Stimulated activated CD8-positive, alpha-beta memory T cell treated with anti-CD3 and anti-CD28 coated beads, Interleukin-2, amount 100 ng/mL, for 1 hour (primary cell): ENCODE measurements at places on chromosomes 12 and 14.

- no peak for DNase-seq
Observed at GRCh38 chr12:132788375-132789098, 26.9 kb upstream of the ANKLE2 start.

DNA sequence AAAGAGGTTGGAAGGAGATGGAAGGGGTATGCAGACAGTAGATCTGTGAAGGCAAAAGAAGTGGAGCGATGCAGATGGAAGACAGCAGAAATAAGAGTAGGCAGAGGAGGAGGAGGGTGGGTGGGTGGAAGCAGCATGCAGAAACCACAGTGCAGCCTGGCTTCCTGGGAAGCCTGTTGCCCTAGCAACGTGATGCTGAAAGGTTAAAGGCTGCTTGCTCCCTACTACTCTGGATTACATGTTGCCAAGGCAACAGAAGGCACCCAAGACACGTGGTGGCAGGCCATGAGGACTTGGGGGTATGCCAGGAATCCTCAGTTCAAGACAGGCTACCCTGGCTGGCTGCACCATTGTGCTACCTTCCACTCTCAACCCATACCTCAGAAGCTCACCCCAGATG, 129.6 kb downstream of the GRIN2B start:
- no peak for DNase-seq

DNA sequence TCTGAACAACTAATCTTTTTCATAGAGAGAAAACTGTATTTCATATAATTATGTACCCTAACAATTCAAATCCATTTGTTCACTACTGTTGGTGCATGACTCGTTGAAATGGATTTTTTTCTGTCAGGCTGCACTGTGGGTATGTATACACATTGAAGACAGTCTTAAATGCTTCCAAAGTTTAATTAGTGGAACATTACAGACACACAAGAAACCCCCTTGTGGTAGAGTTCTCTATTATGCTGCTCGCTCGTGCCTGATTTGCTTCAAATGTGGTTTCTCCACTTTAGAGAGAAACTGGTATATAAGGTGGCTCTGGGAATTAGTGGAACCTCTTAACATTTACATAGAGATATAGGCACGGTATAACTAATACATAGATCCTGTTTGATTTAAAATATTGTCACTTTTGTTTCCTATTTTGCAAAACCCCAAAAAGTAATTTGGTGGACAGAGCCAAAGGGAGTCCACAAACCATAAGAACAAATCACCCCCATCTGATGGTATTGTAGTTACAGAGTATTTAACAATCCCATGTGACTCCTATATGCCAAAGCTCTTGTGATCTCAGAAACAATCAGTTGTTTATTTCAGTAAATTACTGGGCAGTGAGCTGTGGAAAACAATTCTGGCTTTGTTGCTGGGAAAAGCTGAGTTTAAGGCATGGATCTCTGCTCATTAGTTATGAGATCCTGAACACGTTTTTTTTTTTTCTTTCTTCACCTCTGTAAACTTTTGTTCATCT, 159.5 kb downstream of the BRMS1L start:
- DNase-seq: no peak

GRCh38 chr14:55688566-55688965, 108.6 kb downstream of the KTN1 start:
- no peak for DNase-seq

DNA sequence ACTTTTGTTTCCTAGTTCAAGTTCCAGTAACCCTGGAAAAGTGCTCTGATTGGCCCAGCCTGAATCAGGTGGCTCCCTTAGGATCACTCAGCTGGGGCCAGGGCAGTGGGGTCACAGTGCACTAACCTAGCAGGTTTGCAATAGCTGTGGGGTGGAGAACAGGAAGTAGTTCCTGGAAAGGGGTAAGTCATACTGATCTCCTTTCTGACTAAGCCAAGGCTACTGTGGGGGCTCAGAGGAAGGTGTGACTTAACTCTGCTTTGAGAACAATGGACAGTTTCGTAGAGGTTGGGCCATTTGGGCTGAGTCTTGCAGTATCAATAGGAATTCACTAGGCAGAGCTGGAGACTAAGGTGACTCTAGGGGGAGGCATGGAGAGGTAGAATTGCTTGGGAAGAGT, 89.4 kb downstream of the KIF26A start:
- DNase-seq: no peak

- DNase-seq: no peak
Observed at GRCh38 chr14:67207810-67208209, 18.6 kb downstream of the GARIN2 start.

GRCh38 chr14:77681196-77682157, 26.3 kb downstream of the ALKBH1 start:
- DNase-seq: no peak

DNA sequence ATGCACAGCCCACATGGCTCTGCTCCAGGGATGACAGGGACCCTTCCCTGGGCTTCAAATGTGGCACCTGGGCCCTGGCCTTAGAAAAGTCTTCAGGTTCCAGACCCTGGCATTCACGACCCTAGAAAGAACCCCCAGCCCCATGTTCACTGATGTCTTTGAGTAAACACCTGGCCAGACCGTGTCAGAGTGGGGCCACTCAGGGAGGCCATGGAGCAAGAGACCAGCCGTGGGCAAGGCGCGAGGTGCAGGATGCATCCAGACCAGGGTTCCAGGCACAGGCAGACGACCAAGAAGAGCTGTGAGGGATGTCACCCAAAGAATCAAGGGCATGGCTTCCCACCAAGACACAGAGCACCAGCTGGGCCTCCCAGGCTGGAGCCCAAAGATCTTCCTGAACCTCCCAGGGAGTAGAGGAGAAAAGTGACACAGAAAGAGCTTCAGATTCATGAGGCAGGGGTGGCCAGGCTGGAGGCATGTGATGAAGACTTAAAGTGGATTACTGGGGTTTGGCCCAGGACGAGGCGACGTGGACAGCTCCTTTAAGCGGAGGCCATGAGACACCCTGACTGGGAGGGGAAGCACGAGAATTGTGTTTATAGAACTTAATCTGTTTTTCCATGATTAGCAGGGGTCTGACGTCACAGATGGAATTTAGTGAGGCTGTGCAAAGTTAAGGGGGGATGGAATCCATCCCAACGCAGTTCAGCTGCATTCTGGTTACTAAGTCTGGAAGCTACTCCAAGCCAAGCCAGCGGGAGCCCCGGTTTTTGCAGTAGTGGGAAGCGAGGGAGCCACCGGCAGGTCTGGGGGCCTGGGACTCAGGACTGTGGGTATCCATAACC, 61.6 kb downstream of the ARL6IP4 start:
- no peak for DNase-seq

GRCh38 chr12:131115766-131116467, 162.2 kb downstream of the ADGRD1 start:
- DNase-seq: no peak

DNA sequence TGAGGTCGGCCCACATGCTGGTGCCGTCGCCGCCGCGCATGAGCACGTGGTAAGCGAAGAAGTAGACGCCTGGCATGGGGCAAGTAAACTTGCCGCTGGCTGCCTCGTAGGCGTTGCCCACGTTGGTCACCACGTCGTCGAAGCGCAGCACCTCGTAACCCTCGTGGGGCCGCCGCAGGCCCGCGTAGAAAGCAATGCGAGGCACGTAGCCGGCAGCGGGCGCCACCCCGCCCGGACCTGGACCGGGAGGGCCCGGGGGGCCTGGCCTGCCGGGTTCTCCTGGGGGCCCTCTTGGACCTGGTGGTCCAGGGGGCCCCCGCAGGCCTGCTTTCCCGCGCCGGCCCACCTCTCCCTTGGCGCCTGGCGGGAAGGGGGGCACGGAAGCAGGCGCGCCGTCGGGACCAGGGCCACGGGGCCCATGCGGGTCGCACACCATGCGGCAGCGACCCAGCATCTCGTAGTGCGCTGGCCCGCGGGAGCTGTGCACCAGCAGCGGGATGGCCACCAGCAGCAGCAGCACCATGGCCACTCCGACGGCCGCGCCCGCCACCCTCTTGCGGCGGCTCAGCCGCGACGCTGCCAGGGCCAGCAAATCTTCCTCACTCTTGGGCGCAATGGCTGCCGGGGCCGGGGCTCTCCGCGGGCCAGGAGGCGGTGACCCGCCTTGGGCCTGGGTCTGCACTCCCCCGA, 888 bp downstream of the C1QL4 start:
- DNase-seq: no peak
